ENCODE measurements at places on chromosomes 1 and 21.

GRCh38 chr1:7252411-7253117 lies 467.3 kb downstream of the CAMTA1 start:
- no peak for DNase-seq

GRCh38 chr1:44302541-44302940 lies 52.5 kb downstream of the ERI3 start:
- DNase-seq = no peak

DNA sequence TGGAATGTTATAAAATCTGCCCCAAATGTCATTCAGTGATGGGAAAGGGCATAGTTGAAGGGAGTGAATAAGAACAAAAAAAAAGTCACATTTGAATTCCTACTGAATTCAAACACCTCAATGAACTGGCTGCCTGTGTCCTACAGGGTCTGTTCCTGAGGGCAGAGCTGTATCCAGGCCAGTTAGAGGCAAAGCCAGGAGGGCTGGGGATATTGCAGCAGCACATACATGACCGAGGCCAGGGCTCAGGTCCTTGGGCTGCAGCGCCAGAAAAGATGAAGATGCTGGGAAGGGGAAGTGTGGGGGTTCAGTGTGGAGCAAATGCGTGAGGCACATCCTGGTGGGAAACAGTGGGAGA lies 449.2 kb downstream of the SIPA1L2 start:
- DNase-seq = no peak

DNA sequence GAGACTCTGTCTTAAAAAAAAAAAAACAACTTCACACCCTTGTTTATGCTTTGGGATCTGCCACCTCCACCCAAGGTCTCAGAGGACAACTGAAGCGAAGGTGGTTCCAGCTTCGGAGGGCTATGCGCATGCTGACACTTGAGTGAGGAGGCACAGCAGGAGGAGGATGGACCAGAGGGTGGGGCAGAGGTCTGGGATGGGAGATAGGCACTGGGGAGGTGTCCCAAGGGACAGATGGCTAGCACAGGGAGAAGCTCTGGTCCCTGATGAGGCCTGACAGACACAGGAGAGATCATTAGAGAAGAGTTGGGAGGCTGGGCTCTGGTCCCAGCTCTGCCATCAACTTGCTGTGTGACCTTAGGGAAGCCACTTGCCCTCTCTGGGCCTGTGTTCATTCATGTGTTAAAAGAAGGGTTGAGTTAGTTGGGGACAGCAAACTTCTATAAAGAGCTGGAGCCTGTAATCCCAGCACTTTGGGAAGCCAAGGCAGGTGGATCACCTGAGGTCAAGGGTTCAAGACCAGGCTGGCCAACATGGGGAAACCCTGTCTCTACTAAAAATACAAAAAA lies 16.8 kb downstream of the E2F2 start:
- DNase-seq = no peak

DNA sequence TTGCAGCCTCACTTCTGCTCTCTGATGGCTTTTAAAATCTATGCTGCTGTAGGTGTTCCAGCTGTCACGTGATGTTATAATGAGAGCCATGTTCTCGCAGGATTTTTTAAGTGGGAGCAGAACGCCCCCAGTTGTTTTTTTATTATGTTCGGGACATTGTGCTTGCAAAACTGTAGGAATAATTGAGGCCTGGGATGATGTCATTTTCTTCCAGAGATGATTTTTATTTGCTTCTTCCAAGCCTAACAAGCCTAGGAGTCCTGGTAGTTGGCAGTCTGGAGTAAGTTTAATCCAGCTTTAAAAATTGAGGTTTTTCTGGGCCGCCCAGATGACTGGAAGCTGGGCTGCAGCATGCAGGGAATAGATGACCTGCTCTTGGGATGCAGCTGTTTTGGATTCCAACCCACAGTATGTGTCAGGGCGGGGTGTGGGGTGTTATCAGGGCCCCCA lies 34.6 kb upstream of the CHIT1 start:
- DNase-seq = no peak

- DNase-seq = no peak
Observed at GRCh38 chr1:44405031-44405797, at the start of gene RNF220. Gene RNF220, plus strand, starts transcription at chr1:44405255.

DNA sequence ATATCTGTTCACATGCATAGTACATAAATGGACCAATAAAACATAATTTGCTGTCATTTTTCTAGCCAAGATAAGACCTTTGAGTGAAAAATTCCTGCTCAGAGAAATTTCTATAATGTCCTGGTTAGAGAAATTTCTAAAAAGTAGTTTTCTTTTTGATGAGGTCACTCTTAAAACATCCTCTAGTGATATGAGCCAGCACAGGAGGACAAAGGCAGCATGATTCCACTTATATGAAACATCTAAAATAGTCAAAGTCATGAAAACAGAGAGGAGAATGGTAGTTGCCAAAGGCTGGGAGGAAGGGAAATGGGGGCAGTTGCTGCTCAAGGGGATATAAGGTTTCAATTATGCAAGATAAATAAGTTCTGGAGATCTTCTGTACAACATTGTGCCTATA lies 239.4 kb downstream of the BACH1 start:
- no peak for DNase-seq

- DNase-seq = no peak
Observed at GRCh38 chr1:41851589-41851988, 67.1 kb downstream of the HIVEP3 start.

DNA sequence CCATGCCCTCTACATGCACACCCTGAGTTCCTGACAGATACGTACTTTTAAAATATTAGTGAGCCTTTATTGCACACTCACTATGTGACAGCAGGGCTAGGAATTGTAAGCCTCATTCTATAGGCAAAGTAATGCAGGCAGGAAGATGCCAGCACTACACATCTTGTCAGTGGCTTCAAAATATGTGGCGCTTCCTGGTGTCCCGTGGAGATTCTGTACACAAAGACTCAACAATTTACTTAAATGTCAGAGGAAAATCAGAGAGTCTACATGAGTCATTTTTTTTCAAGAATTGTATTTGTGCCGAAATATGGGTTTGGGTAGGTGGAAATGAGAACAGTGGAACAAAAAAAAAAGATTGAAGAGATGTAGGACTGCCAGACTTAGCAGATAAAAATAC lies 27.6 kb downstream of the RNASEL start:
- DNase-seq = no peak

All from stimulated activated CD8-positive, alpha-beta memory T cell treated with anti-CD3 and anti-CD28 coated beads, Interleukin-4, amount 100 ng/mL, for 4 hours (primary cell).